ENCODE measurements at places on chromosomes 5 and 9.

GRCh38 chr5:89232139-89232603, 349.2 kb upstream of the MEF2C start:
- no peak for DNase-seq

DNA sequence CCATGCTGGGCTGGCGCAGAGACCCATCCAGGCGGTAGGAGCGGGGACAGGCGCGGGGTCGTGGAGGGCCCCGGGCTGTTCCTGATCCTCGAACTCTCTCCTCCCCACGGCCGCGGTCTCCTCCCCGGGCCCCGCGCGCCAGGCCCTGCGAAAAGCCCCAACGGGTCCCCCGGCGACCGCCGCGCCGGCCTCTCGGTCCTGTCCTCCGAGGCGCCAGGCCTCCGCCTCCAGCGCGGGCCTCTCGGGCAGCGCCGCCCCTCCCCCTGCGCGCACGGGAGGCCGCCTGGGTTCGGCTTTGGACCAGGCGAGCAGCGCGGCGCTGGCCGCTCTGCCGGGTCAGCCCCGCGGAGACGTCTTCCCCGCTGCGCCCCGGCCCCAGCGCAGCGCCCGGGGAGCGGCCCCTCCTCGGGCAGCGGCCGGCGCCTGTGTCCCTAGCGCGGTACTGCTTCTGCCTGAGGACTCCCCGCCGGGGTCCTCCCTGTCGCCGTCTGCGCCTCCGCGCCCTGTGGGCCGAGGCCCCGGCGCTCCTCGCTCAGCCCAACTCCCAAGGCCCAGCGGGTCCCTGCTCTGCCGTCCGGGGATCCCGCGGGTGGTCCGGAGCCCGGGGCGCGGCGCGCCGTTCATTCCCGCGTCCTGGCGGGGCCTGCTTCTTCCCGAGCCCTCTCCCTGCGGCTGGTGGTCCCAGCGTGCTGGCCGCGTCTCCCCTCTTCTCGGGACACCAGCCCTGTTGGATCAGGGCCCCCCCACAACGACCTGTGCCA, 13.4 kb downstream of the COL23A1 start:
- no peak for DNase-seq

GRCh38 chr9:122234022-122234748, 5.4 kb upstream of the LHX6 start:
- DNase-seq, result no peak

DNA sequence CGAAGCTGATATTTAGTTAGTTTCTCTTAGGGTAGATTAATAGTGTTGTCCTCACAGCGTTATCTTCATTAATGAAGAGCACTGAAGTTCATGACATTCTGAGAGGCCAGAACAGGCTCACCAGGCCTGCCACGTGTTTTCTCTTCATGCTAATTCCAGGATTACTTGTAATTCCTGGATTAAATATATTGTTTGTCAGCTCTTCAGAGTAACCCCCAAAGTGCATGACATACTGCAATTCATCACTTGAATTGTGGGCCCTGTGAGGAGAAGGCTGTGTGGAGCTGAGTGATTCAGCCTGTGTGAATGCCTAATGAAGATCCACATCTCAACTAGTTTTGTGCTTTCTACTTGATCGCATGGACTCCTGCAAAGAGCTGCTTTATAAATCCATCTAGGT, 401.0 kb upstream of the ADAMTSL1 start:
- no peak for DNase-seq

GRCh38 chr5:147036691-147037245, 158.2 kb upstream of the PPP2R2B start:
- no peak for DNase-seq

- DNase-seq, result no peak
Observed at GRCh38 chr5:172956936-172957335, 2.3 kb upstream of the RPL26L1 start.

- DNase-seq, result peak; percentile 39
Observed at GRCh38 chr5:158979749-158980521, 119.8 kb downstream of the EBF1 start.

DNA sequence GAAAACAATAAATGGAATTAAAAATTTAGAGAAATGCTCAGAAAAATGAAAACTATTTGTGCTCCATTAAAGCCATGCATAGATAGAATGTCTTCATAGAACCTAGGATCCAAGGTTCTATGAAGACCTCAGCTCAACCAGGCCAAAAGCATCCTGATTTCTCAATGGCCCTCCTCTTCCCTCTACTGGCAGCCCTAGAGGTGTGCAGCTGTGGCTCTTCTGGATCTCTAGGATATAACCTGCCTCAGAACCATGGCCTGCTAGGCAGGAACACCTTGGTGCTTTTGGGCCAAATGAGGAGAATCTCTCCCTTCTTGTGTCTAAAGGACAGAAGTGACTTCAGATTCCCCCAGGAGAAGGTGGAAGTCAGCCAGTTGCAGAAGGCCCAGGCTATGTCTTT, 15.1 kb downstream of the IFNA1 start:
- DNase-seq, result peak; percentile 31

DNA sequence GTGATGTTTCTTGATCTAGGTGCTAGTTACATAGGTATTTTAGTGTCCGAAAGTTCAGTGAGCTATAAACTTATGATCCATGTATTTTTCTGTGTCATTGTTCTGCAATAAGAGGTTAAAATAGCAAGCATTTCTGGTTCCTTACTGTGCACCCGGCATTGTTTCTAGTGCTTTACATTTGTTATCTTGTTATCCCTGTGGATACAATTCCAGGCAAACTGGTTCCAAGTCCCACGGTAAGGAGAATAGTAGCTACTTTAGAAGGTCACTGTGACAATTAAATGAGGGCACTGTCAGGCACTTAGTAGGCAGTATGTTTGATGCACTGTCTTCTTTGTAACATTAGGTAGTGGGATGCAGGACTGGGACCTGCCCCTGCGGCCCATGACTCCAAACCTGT, 9.0 kb downstream of the FUBP3 start:
- DNase-seq, result no peak

- DNase-seq, result no peak
Observed at GRCh38 chr5:179873588-179874110, 15.0 kb upstream of the MRNIP start.

GRCh38 chr9:127437497-127438264, 13.5 kb downstream of the ZNF79 start:
- DNase-seq, result no peak

- DNase-seq, result no peak
Observed at GRCh38 chr9:133938753-133939152, 53.4 kb downstream of the VAV2 start.

DNA sequence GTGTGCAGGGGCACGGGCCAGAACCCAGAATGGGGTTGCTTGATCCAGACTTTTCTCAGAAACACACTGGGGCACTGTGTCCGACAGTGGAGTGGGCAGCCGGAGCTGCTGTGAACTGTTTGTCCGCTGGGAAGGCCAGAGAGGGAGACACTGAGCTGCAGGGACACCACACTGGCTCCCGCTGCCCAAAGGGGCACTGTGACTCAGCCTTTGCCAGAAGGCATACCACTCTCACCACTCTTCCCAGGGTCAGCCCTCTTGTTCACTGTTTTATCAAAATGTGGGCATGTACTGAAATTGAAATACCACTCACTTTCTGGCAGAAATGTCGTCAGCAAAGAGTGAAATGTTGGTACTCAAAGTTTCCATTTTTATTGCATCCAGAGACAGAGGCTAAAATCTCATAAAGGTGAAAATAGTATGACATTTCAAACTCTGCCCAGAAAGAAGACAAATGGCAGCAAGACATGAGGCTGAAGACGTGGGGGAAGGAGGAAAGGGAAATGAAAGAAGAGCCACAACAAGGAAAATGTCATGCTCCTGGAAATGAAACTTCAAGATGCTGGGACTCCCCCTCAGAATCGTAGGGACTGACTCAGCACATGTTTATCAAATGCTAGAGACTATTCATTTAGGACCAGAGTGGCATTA, 4.5 kb upstream of the IL7R start:
- DNase-seq, result peak; percentile 56

GRCh38 chr9:133008824-133009223, 22.0 kb upstream of the GTF3C5 start:
- no peak for DNase-seq

- peak; percentile 31 for DNase-seq
Observed at GRCh38 chr5:133746834-133747233, 134.5 kb upstream of the FSTL4 start.

GRCh38 chr5:104199771-104200170, 637.2 kb upstream of the NUDT12 start:
- DNase-seq, result no peak

GRCh38 chr9:5112646-5113045, 72.8 kb downstream of the INSL6 start:
- DNase-seq, result no peak

DNA sequence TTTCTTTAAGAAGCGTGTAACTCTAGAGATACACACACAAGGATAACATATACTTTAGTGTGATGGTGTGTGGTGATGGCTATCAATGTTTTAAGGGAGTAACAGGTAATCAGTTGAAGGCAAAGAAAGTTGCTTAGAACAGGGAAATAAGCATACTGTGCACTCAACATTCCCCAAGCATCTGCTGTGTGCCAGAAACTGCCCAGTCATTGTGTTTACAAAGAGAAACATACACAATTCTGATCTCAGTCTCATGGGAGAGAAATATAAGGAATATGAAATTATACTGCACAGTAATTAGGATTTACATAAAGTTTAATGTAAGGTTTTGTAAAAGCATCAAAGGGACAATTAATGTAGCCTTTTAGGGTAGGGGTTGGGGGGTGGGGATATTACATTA, 224.1 kb upstream of the TYRP1 start:
- no peak for DNase-seq

- DNase-seq, result no peak
Observed at GRCh38 chr5:2532809-2533208, 218.7 kb downstream of the IRX2 start.

DNA sequence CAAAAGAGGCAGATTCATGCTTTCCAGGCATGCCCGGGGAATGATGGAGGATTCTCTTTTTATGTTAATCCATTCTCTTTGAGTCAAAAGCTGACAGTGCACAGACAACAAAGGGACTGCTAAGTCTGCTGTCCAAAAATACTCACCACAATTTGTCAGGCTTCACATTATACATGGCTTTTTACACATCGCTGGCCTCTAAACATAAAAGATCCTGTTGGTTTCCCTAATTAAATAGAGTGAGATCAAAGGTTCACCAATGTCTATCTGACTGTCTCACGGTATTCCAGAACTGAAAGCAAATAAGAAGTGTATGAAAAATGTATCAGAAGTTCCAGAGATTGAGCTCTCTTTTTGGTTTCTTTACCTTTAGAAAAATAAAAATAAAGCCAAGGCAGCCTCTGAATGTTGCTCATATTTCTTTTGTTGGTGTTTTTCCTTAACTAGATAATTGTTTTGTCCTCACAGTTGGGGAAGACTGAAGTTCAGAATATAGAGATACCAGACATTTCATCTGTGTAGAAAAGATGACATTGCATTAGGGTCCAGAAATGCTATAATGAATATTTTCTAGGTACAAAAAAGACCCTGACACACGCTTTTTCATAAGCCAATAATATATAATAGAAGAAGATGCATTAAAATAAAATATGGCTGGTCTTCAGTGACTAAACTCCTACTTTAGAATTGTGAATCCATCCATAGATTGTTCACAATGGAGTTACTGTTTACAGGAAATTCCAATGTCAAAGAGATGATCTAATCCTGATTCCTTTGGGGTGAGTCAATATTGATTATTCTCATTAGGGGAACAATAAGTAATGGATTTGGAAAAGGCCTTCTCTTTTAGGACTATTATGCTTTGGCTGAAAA, 688.2 kb upstream of the CDH6 start:
- DNase-seq, result peak; percentile 81

- DNase-seq, result no peak
Observed at GRCh38 chr9:126299706-126300276, 26.8 kb upstream of the MVB12B start.

- no peak for DNase-seq
Observed at GRCh38 chr9:125995006-125995405, 247.8 kb downstream of the PBX3 start.

GRCh38 chr9:107749787-107750444, 260.3 kb upstream of the KLF4 start:
- DNase-seq, result peak; percentile 93

DNA sequence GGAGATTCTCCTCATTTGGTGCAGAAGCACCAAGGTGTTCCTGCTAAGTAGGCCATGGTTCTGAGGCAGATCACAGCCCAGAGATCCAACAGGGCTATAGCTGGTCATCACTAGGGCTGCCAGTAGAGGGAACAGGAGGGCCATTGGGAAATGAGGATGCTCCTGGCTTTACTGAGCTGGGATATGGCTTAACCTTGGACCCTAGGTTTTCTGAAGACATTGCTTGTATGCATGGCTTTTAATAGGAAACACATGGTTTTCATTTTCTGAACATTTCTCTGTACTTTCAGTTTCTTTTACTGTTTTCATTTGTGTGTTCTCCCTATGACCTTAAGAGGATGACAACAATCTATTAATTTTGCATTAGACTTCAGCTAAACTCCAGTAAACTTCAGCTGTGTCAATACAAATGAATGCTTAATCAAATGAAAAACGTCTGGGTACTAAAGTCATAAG, at the start of gene IFNW1:
IFNW1 (minus strand) TSS at position 406 of the 456 bp plus-strand sequence; CDS start at position 144, 262 bp downstream.
- DNase-seq, result no peak

- no peak for DNase-seq
Observed at GRCh38 chr5:146041180-146041789, 64.1 kb downstream of the PLAC8L1 start.

- no peak for DNase-seq
Observed at GRCh38 chr5:30981576-30981975, 211.9 kb upstream of the CDH6 start.

DNA sequence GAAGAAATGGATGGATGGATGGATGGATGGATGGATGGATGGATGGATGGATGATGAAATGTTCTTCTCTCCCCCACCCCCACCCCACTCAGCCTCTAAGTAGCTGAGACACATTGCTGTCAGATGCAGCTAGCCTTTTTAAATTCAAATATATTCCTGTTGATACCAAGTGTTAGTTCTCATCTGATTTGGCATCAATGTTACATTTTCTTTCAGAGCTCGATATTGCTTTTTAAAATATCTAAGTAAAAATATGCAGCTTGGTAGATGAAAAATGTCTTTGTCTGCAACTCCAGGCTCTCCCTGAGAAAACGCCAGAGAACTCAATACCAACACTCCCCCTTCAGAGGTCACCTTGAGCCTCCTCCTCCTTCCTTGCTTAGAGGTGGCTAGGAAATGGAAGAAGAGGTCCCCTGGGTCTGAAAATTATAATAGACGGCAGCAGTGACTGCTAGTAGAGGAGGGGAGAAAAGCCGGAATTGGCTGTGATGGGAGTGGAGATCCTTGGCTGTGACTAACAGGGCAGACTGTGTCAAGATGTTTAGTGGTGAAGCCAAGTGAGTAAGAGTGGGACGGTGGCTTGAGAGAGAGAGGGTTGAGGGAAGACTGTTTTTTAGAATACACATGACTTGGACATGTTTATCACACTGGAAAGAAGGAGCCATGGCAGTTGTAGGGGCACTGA, 156.0 kb downstream of the ZNF462 start:
- peak; percentile 76 for DNase-seq
